ENCODE measurements at places on chromosomes 16 and 17. TPM values are rescaled to one million over a fixed set of nuclear protein-coding genes. Genes with fewer than 3 reads are reported as not detected.
A peak's percentile ranks its signal among the peaks of the same experiment; 100 is the strongest.

KRT13 gene
- total RNA-seq = 29.1 TPM

ASPHD1 gene
- total RNA-seq = 15.6 TPM

TERB1 gene
- not detected for total RNA-seq

IGSF6 gene
- 50.7 TPM for total RNA-seq

TEX14 gene
- 0.47 TPM for total RNA-seq

ASPSCR1 gene
- 40.2 TPM for total RNA-seq

DNA sequence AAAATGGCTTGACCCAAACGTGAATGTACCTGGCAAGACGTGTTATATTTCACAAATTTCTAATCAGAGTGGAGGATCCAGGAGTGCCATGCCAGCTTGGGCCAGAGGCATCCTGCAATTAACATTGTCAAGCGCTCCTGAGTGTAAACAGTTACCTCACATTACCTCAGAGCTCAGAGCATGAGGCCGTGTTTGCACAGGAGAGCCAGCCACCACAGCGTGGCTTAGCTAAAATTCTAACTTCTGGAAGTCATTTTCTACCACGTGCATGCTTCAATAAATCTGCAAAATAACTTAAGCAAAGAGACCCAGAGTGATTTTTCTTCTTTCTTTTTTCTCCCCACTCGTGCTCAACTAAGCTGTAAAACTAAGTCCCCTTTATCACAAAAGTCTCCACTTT lies 769.0 kb downstream of the KCNJ2 start:
- peak; percentile 20 for DNase-seq

- no peak for DNase-seq
Observed at GRCh38 chr17:8282345-8282744, 6.1 kb upstream of the RANGRF start.

DNA sequence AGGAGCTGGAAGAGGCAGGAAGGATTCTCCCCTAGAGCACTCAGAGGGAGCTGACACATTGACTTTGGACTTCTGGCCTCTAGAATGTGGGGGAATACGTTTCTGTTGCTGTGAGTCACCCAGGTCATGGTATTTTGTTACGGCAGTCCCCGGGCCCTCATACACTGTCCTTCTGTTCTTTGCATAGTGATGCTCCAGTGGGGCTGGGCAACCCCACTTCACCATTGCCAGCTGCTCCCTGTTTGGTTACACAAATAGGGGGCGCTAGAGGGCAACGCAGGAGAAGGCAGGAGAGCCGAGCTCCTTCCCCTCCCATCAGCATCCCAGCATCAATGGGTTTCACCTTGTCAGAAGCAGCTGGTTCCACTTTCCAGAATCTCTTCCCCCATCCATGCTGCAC lies 257.7 kb upstream of the FOXF1 start:
- DNase-seq = no peak

DNA sequence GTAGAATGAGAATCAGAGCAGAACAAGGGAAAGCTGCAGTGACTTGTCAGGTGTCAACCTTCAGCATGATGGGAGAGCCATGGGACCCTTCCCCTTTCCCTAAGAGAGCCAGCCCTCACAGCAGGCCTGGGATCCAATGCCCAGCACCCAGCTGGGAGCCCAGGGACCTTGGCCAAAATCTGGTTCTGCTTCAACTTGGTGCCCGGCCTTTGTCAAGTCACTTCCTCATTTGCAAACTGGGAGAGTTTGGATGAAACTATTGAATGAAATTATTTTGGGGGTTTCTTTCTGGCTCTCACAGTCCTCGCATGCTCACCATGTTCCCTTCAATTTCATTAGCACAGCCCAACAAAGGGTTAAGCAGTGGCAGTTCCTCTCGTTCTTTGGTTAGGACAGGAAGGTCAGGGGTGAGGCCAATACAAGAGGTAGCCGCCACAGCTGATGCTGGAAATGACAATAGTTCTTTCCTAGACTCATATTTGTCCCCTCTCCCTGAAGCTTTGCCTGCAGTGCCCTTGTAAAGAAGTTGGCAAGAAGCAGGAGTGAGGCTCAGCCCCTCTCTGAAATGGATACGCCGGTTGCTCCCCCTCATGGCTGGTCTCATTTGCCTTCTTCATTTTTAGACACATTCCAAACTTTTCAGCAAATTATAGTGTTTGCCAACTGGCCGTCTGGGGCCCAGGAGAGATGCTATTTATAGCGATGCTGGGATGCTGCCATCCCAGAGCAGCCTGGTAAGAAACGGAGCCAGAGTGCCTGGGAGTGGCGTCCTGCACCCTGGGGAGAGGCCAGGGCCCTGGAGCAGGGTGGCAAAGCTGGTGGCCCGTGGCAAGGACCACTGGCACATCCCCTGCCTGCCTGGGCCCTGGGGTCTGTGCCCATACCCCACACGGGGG lies 34.5 kb upstream of the MEOX1 start:
- DNase-seq = no peak

GRCh38 chr16:1184156-1184868 lies 31.4 kb downstream of the CACNA1H start:
- DNase-seq = no peak

GRCh38 chr17:28895794-28896447 lies 1.6 kb downstream of the FLOT2 start:
- no peak for DNase-seq

DNA sequence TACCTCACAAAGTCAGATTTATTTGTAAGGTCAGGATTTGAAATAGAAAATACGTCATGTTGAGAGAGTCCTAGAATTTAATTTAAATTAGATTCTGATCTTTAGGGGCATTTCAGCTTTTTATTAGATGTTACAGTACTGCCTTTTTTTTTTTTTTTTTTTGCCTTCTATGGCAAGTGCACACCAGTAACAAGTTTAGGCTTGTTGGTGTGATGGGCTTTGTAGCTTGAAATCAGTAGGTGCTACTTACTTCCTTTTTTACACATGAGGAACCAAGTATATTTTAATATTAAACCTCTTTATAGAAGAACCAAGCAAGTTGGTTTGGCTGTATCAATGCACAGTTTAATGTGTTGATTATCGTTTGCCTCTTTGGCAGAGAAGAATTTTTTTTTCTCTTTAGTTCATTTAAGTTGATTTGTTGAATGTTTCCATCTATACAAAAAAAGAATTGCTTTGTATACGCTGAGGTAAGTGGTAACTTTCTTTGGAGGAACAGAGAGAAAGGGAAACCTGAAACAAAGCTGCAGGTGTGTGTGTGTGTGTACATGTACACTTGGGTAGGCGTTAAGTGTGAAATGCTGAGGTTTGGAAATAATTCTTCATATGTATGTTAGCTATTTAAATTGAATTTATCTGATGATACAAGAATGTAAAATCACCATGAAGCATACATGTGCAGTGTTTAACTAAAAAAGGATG lies 15.7 kb downstream of the RBL2 start:
- DNase-seq = no peak

GRCh38 chr16:55369151-55369550 lies 45.1 kb downstream of the IRX6 start:
- DNase-seq = no peak

DNA sequence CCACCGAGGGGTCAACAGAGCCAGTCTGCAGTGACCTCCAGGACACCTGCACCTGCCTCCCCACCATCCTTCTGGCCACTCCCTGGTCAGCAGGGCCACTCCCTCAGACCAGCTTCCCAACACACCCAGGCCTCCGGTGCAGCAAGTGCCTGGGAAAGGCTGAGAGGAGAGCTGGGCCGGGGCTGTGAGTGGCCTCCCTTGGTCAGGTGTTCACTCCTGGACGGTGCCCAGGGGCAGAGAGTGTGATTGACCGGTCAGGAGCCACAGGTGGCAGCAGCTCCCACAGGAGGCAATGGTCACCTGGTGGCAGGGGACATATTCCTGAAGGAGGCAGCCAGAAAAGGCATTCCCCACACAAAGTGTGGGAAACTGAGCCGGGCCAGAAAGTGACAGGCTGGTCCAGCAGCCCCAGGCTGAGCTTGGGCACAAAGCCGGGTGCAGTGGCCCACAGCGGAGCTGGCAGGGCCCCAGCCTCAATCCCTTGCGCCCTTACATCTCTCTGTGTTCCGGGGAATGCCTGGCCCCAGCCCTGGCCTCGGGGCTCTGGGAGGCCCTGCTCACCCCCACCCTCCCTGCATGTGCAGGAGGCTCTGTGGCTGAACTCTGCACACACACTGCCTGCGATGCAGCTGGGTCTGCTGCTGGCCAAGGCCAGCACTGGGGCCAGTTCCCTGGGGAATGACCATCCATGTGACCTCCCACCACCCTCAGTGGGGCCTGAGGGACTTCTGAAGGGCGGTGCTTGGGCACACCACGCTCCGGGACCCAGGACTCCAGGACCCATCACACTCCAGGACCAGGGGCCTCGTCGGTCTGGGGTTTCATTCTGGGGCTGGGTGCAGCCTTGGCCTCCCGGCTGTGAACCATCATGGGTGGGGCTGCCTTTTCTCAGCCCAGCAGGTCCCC lies 1.2 kb upstream of the C17orf99 start:
- DNase-seq = no peak

GRCh38 chr16:7380911-7381310 lies 48.3 kb downstream of the RBFOX1 start:
- no peak for DNase-seq

GRCh38 chr17:63181856-63182255 lies 215.8 kb downstream of the TANC2 start:
- DNase-seq = no peak

DNA sequence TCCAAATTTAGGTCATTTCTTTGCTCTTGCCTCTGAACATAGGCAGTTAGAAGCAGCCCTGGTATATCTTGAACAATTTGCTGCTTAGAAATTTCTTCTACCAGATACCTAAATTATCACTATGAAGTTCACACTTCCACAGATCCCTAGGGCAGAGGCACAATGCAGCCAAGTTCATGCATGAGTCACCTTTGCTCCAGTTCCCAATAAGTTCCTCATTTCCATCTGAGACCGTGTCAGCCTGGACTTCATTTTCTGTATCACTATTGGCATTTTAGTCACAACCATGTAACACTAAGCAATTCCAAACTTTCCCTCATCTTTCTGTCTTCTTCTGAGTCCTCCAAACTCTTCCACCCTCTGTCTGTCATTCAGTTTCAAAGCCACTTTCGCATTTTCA lies 45.0 kb downstream of the KCNJ16 start:
- no peak for DNase-seq

DNA sequence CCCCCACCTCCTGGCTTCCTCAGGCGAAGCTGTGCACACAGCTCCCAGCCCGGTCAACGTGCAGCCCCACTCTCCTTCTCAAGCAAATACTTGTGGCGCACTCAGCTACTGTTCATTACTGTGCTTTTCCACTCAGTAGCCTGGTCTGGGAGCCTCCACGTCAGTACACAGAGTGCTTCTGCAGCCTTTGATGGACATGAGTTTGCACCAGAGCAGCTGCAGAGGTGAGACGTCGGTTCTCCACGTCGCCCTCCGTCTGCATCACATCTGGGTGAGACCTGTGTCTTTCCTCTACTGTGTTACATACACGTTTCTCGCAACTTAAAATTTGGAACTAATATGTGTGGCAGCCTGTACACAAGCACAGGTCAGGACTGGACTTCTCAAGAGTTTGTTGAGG lies 334.3 kb downstream of the C16orf95 start:
- DNase-seq = no peak

GRCh38 chr17:3539881-3540540 lies 17.6 kb downstream of the TRPV3 start:
- DNase-seq = no peak

GRCh38 chr16:165539-166374 lies at the start of gene HBM:
Gene HBM, plus strand, starts transcription at chr16:165978. Its CDS starts 20 bp downstream, at chr16:165998.
- DNase-seq = no peak

GRCh38 chr16:11264155-11264832 lies 4.8 kb downstream of the TNP2 start:
- DNase-seq = no peak

DNA sequence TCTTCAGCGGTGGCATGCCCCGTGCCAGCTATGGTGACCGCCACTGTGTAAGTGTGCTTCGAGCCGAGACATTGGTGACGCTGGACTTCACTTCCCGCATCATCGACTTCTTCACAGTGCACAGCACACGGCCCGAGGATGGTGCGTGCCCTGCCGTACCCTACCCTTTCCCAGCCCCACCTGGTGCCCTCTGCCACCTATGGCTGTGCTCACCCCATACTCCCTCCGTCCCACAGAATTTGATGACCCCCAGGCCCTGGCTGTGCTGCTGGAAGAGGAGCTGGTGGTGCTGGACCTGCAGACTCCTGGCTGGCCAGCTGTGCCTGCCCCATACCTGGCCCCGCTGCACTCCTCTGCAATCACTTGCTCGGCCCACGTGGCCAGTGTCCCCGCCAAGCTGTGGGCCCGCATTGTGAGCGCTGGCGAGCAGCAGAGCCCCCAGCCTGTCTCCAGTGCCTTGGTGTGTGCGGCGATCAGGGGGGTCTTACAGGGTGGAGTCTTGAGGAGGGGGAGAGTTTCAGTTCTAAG lies 9.5 kb downstream of the LLGL1 start:
- DNase-seq = no peak
